Thymus (tissue), 14 donors: ENCODE measurements at places on chromosomes 3 and 15. TPM values are rescaled to one million over a fixed set of nuclear protein-coding genes. Genes with fewer than 3 reads are reported as not detected.

Gene TGM5
- 1.2 TPM for polyA plus RNA-seq

Gene RGMA
- 5.7 TPM for polyA plus RNA-seq

Gene CCDC66
- 27.9 TPM for polyA plus RNA-seq

Gene XCR1
- 5.7 TPM for polyA plus RNA-seq

Gene CHP1
- 38.8 TPM for polyA plus RNA-seq

Gene ALPK3
- 1.3 TPM for polyA plus RNA-seq

Gene PIF1
- 8.4 TPM for polyA plus RNA-seq

- DNase-seq: no peak
Measured at GRCh38 chr3:152313914-152314313, 45.2 kb downstream of the MBNL1 start.

GRCh38 chr15:58999694-59000093, 12.2 kb downstream of the RNF111 start:
- DNase-seq: no peak

GRCh38 chr3:56361731-56362130, 106.5 kb downstream of the ERC2 start:
- DNase-seq: no peak

DNA sequence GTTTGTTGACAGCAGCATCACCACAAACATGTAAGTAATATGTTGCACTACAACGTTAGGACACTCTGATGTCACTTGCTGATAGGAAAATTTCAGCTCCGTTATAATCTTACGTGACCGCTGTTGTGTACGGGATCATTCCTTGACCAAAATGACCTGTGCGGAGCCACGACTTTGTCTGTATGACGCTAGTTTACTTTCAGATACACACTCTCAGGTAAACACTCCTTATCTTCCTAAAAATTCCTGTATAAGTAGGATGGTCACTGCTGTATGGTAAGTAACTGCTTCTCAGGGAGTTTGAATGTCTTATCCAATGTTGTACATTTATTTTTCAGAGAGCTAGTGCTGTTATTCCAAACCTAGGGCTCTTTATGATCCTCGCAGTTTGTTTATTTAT, 410.3 kb downstream of the NAALADL2 start:
- no peak for DNase-seq

- DNase-seq: no peak
Measured at GRCh38 chr15:34597316-34597715, 13.9 kb upstream of the GOLGA8B start.

GRCh38 chr3:65963787-65964677, 74.7 kb downstream of the MAGI1 start:
- DNase-seq: no peak

DNA sequence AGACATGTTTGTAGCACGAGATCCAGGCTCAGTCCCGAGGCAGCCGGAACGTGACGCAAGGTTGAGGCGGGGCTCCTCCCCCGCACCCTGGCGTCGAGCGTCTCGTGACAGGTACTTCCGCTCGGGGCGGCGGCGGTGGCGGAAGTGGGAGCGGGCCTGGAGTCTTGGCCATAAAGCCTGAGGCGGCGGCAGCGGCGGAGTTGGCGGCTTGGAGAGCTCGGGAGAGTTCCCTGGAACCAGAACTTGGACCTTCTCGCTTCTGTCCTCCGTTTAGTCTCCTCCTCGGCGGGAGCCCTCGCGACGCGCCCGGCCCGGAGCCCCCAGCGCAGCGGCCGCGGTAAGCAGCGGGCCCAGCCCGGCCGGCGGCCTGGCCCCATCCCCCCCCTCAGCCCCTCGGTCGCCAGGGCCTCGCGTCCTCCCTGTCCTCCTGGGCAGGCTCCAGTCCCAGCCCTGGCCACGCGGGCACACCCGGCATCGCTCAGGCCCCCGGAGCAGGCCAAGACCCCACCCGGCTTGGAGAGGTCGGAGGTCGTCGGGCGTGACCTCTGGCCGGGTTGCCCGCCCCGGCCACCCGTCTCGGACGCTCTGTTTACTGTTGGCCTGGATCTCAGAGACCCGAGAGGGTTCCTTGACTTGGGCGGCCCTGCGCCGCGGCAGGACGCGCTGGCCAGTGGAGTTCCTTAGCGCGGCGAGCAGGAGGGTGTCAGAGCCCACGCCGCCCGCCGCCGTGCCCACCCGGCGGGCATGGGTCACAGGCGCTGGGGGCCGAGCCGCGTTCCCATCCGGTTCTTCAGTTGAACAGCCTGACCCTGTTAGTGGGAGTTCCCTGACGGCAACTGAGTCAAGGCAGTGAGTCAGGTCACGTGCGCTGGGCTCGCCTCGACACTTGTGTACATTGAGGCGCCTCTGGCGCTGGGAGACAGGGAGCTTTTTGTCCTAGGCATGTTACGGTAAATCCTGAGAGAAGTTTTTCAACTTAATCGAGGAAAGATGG, at the start of gene RAB7A:
RAB7A (plus strand) TSS at position 161 of the 994 bp plus-strand sequence. CDS start 69,185 bp downstream, outside the sequence.
- peak; percentile 97 for DNase-seq

DNA sequence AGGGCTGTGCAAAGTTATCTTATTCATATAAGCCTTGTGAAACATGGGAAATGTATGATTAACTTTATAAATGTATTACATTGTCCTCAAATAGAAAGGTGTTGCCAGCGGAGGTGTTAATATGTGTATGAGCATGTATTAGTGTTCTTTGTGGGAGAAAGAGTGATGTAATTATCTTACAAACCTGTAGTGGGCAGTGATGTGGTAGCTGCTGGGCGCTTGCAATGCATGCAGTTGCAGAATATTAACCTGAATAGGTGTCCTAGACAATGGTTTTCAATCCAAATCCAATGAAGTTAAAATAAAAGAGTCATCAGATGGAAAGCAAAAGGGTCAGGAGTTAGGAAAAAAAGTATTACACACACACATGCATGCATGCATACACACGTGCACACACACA, 881.3 kb upstream of the CADM2 start:
- DNase-seq: no peak

GRCh38 chr15:79206940-79207339, 75.6 kb upstream of the ANKRD34C start:
- no peak for DNase-seq

DNA sequence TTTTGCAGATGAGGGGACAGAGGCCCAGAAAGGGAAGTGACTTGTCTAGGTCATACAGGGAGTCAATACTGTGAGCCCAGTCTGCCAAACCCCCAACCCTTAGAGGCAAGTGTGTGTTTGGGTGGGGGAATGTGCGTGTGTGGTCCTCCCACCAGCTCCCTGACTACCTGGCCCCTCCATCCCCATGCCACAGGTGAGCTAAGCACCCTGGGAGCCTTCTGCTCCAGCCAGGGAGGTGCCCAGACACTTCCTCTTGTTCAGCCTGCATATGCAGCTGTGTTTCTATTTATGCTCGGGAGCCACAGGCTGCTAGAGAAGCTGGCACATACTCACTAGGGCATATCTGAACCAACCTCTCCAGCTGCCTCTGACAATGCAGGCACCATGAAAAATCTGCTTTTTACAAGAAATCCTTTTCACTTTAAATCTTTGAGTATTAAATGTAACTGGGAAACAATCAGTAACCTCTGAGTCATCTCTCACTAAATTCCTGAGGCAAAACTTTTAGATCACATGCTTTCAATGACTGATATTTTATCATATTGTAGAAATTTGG, 20.7 kb downstream of the TBC1D2B start:
- no peak for DNase-seq
